ENCODE measurements at places on chromosomes 3 and 15.

DNA sequence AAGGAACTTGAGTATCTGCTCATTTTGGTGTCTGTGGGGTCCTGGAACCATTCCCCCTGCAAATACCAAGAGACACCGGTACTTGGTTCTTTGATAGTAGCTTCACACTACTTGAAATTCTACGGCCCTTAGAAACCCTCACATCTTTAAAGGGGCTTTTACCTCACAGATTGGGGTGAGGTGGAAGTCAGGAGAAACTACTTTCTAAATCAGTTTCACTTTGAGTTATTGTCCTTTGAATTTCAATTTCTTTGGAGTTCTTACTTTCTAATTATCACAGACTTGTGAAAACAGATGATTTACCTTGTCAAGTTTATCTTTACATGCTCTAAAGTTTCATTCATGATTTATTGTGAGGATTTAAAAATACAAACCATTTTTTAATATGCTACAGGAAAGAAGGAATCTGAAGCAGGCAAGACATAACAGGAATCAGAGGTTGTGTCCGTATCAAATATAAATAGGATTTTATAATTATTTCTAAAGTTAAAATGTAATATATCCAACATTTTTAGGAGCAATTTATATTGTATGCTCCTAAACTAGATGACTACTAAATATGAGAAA, 98.9 kb downstream of the NEDD4 start:
- DNase-seq = no peak

GRCh38 chr3:160088492-160089137, 100.0 kb downstream of the IL12A start:
- DNase-seq = no peak

DNA sequence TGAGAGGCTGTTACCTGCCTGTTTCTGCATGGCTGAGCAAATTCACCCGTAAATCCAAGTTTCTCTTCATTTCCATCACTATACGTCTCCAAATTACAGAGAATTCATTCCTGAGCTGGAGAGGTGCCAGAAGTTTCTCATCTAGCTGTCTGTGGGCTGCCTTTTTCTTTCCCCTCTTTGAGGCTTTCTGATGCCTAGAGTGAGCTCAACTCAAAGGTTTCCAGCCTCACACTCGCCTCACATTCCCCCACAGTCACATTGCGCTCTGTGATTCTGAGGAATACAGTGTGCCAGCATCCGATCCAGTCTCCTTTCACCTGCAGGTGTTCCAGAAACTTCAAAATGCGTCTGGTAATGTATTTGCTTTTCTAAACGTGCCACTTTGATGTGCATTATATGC, 267.2 kb downstream of the MFSD1 start:
- no peak for DNase-seq

GRCh38 chr3:15974647-15975046, 176.9 kb upstream of the ANKRD28 start:
- DNase-seq = no peak

DNA sequence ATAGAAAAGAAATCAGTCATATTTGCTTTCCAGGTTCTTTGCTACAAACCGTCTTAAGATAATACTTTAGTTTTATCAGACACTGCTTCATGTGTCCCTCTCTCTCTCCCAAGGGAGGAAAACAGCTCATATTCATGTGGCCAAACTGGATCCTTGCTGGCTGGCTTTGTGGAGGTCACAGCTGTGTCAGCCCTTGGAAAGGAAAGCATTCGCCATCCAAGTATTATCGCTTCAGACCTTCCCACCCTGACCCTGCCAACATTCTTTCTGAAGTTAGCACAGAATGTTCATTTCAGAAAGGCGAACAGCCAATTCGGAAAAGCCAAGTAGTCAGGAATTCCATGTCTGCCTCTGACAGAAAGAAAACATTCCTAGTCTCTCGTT, 213.6 kb downstream of the FEZF2 start:
- DNase-seq = no peak

DNA sequence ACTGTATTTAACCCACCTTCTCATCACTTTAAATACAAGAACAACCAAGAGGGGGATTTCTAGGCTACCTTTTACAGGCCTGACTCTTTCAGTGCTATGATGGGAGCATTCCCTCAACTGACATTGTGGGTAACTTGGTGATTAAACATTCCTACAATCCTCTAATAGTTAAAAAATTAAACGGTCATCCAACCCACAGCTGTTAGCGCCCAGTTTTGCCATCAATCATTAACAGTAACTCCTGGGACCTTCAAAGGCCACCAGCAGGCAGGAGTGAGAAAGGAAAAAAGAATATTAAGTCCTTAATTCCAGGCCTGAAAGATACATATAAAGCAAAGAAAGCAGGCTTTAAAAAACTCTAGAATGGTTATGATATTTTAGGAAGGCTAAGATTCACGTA, 512.1 kb downstream of the MAGI1 start:
- DNase-seq = no peak

- no peak for DNase-seq
These were observed 39.7 kb downstream of the BCHE start for GRCh38 chr3:165797551-165797950.

DNA sequence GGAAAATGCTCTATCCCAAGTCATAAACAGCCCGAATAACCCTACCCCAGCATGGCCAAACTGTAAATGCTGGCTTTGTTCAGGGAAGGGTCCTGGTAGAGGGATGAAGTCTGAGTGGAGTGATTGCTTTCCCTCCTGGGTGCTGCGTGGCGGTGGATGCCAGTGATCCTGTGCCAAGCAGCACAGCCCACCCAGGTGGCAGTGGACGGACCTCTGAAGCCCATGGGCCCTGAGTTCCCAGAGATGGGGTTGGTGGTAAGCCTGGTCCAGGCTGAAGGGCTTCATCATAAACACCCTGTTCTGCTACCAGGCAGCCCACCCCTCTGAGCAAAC, 69.3 kb upstream of the ITGA11 start:
- no peak for DNase-seq

GRCh38 chr3:141505166-141505565, 18.3 kb downstream of the RASA2 start:
- no peak for DNase-seq

GRCh38 chr3:105040026-105040622, 326.6 kb upstream of the ALCAM start:
- DNase-seq = no peak

- no peak for DNase-seq
These were observed 1390.9 kb upstream of the CADM2 start for GRCh38 chr3:83567935-83568334.

DNA sequence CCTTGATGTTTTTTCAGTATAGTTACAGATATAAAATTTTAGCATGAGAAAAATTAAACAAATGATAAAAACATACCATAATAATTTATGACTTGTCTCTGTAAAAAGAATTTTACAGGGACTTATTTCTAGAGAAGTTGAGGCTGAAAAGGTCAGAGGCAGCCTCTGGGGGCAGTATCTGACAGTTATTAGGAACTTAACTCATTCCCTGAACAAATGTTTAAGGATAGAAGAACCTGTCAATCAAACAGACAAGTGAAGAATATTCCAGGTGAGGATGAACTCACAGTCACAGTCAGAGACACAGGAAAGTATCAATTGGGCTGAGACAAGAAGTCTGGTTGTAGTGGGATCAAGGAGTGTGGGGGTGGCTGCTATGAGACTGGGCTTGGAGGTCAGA, 7.3 kb downstream of the MYLK start:
- no peak for DNase-seq
